Mesenchymal stem cell (in vitro differentiated cells and primary cell): ENCODE measurements at places on chromosomes 2 and 18.

- no peaks in the 10 kb centered on the region for H3K4me1 ChIP-seq
- no peak overlapping the region for H3K27ac ChIP-seq
- no peak for DNase-seq
- H3K27me3 ChIP-seq: no peaks in the 10 kb centered on the region
- H3K36me3 ChIP-seq: no peaks in the 10 kb centered on the region
- H3K4me3 ChIP-seq: no peak overlapping the region
Measured at GRCh38 chr2:225196579-225196978, 154.3 kb upstream of the DOCK10 start.

GRCh38 chr18:64337673-64338072 lies 188.8 kb upstream of the LINC00305 start:
- no peaks in the 10 kb centered on the region for H3K27me3 ChIP-seq
- no peaks in the 10 kb centered on the region for H3K36me3 ChIP-seq
- no peak overlapping the region for H3K4me3 ChIP-seq
- H3K27ac ChIP-seq: no peak overlapping the region
- no peaks in the 10 kb centered on the region for H3K4me1 ChIP-seq

GRCh38 chr2:157868993-157869392 lies 7.1 kb downstream of the ACVR1 start:
- no peak overlapping the region for H3K27ac ChIP-seq
- H3K27me3 ChIP-seq: no peaks in the 10 kb centered on the region
- H3K36me3 ChIP-seq: no peaks in the 10 kb centered on the region
- peaks cover 1% of the 10 kb centered on the region for H3K4me1 ChIP-seq
- no peak for DNase-seq

DNA sequence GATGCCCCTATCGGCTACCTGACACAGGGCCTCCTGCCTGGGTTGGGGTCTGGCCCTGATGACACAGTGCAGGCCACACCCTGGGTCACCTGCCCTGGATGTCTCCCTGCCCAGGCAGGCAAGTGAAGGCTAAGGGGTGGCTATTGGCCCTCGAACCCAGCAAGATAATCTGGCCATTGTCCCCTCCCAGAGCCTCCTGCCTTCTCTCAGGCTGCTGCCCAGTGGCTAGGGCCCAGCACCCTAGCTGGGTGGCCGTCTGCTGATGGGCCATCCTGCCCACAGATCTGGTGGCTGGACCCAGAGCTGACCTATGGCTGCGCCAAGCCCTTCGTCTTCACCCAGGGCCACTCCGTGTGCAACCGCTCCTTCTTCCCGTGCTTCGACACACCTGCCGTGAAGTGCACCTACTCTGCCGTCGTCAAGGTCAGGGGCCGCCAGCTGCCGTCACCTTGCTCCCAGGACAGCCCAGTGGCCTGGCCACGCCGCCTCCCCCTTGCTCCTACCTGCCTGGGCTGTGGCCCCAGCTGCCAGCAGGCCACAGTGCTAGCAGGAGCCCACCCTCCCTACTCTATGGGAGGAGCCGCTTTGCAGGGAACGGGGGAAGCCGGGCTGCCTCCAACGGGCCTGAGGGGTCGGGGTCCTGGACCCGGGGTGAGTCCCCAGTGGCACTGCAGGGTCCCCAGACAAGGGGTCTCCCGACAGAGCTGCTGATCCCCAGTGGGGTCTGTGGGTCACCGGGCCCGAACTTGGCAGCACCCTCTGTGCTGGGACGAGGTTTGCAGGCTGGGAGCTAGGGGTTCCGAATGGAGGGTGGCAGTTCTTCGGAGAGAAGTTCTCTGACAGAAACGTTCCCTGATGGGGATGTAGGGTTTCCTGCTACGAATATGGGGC lies 4.1 kb downstream of the RNPEPL1 start:
- H3K4me1 ChIP-seq: peaks cover 34% of the 10 kb centered on the region
- DNase-seq: no peak
- H3K27ac ChIP-seq: no peak overlapping the region
- no peak overlapping the region for H3K4me3 ChIP-seq
- H3K27me3 ChIP-seq: no peaks in the 10 kb centered on the region

- no peaks in the 10 kb centered on the region for H3K36me3 ChIP-seq
- H3K27ac ChIP-seq: no peak overlapping the region
- H3K27me3 ChIP-seq: no peaks in the 10 kb centered on the region
- no peak for DNase-seq
- peaks cover 1% of the 10 kb centered on the region for H3K4me1 ChIP-seq
Measured at GRCh38 chr2:205283736-205284270, 398.5 kb upstream of the NRP2 start.

DNA sequence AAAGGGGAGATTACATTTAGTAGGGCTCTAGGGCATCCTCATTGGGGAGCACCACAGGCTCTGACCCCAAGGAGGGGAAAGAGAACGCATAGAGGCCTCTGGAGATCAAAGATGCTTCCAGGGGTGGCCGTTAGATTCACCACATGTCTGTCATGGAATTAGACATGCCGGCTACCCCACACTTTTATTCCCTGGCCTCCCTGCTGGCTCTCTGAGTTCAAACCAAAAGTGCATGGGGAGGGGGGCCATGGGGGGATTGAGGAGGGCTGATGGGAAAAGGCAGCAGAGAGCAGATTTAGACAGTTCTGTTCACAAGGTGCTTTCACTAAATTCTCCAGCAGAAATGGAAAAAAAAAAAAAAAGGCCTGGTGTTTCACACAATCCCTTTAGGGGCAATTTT lies 64.4 kb upstream of the ZNF521 start:
- peaks cover 4% of the 10 kb centered on the region for H3K4me1 ChIP-seq
- peaks cover 15% of the 10 kb centered on the region for H3K27me3 ChIP-seq
- DNase-seq: no peak
- no peak overlapping the region for H3K27ac ChIP-seq

- no peak overlapping the region for H3K4me3 ChIP-seq
- peaks cover 4% of the 10 kb centered on the region for H3K4me1 ChIP-seq
- H3K27ac ChIP-seq: no peak overlapping the region
- no peak for DNase-seq
- H3K27me3 ChIP-seq: no peaks in the 10 kb centered on the region
Measured at GRCh38 chr2:37706334-37707183, 35.1 kb upstream of the CDC42EP3 start.

DNA sequence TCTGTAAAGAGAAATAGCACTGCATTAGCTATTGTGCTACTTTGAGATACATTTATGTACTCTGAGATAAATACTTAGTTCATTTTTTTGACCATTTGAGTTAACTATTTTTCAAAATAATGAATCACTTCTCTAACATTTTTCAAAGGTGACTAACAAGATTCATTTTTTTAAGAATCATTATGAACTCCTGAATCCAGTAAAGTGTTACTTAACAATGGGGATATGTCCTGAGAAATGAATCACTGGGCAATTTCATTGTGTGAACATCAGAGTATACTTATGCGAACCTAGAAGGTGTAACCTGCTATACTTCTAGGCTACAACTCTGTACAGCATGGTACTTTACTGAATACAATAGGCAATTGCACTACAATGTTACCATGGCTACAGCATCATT lies 355.8 kb downstream of the ARL6IP6 start:
- no peaks in the 10 kb centered on the region for H3K27me3 ChIP-seq
- no peak overlapping the region for H3K27ac ChIP-seq
- DNase-seq: no peak
- H3K4me3 ChIP-seq: no peak overlapping the region

- DNase-seq: no peak
- H3K27ac ChIP-seq: no peak overlapping the region
- H3K4me1 ChIP-seq: peaks cover 19% of the 10 kb centered on the region
Measured at GRCh38 chr2:102030502-102030854, 38.7 kb downstream of the IL1R2 start.

DNA sequence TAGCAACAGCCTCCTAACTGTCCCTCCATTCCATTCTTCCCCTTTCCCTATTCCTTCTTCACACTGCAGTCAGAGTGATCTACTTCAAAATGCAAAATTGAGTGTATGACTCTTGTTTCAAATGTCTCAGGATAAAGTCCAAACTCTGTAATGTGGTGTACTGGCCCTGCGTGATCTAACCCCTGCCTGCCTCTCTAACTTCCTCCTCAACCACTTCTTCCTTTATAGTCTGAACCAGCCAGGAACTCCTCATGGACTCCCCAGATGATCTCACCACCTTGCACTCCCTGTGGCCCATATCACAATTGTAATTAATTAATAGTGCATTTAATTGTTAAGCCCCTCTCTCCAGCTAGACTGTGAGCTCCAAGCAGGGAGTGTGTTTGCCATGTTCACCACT lies 3.1 kb upstream of the B3GNT2 start:
- H3K27me3 ChIP-seq: no peaks in the 10 kb centered on the region
- peaks cover 8% of the 10 kb centered on the region for H3K4me1 ChIP-seq
- DNase-seq: no peak

GRCh38 chr2:201797175-201797840 lies 9.0 kb upstream of the CDK15 start:
- no peaks in the 10 kb centered on the region for H3K36me3 ChIP-seq
- no peak overlapping the region for H3K4me3 ChIP-seq
- H3K4me1 ChIP-seq: no peaks in the 10 kb centered on the region
- H3K27me3 ChIP-seq: no peaks in the 10 kb centered on the region

- H3K4me1 ChIP-seq: peaks cover 2% of the 10 kb centered on the region
- H3K27me3 ChIP-seq: no peaks in the 10 kb centered on the region
- no peak overlapping the region for H3K4me3 ChIP-seq
- peaks cover 22% of the 10 kb centered on the region for H3K36me3 ChIP-seq
- no peak overlapping the region for H3K27ac ChIP-seq
Measured at GRCh38 chr2:112493858-112494648, 12.1 kb downstream of the TTL start.
